GM23248 (cell line): ENCODE measurements at places on chromosomes 7 and 10.

- DNase-seq = peak; percentile 70
These were observed 594 bp downstream of the CNNM1 start for GRCh38 chr10:99329554-99330346.

DNA sequence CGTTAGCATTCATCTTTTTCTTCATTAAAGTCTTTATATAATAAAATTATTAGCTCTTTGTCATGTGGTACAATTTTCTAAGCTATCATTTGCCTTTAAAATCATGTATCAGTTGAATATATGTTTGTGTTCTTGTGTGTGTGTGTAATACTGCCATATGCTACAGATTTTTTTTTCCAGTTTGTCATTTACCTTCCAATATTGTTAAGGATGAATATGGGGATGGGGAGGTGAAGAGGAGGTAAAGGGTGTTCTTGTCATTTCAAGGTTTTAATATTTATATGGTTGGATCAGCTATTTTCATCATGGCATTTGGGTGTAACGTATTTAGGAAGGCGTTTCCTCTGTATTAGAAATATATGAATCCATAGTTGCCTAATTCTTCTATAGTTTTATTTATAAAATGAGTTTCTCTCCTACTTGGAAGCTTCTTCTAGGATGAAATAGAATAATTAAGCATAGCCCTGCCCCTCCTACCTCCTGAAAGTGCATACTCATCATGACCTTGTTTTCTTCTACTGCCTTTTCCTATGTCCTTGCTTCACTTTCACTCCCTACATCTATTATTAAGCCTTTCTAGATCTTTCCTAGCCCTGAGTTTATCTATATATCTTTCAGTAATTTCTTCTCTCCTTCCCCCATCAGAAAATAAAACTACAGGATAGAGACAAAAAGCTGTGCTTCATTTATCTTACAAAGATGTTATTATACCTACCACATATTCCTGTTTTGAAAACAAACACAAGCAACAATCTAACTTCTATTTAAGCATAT, 25.1 kb downstream of the RAB18 start:
- peak; percentile 32 for DNase-seq

DNA sequence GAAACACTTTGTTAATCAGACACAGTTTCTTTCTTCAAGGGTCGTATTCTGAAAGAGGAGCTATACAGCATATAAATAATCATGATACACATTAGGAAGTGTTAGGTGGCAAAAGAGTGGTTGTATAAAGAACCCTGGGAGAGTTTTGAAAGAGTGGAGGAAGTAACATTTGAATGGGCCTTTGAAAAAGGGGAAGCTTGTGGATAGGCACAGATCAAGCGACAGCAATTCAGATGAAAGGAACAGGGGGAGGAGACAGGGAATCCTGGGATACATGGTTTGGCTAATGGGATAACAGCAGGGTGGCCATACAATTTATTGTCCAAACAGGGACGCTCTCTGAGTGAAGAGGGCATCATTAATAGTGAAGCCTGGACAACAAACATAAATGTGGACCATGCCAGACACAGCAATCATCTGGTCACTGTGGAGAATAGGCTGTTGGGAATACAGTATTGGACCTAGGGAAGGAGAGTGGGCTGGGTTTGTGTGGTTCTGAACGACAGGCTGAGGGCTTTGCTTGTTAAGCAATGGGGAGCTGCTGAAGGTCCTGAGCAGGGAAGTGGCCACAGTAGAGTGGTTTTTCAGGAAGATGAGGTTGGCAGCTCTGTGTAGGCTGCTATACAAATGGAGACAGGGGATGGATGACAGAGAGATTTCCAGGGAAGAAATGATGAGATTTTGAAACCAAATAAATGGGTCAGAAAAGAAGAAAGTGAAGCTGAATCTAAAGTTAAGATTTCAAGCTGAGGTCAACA, 75.9 kb downstream of the ICA1 start:
- DNase-seq = no peak

- DNase-seq = no peak
These were observed 17.6 kb downstream of the ANXA11 start for GRCh38 chr10:80187465-80188409.

GRCh38 chr7:158564663-158565035, 23.0 kb downstream of the PTPRN2 start:
- no peak for DNase-seq

- DNase-seq = no peak
These were observed 247.0 kb downstream of the STK31 start for GRCh38 chr7:23956772-23957576.

DNA sequence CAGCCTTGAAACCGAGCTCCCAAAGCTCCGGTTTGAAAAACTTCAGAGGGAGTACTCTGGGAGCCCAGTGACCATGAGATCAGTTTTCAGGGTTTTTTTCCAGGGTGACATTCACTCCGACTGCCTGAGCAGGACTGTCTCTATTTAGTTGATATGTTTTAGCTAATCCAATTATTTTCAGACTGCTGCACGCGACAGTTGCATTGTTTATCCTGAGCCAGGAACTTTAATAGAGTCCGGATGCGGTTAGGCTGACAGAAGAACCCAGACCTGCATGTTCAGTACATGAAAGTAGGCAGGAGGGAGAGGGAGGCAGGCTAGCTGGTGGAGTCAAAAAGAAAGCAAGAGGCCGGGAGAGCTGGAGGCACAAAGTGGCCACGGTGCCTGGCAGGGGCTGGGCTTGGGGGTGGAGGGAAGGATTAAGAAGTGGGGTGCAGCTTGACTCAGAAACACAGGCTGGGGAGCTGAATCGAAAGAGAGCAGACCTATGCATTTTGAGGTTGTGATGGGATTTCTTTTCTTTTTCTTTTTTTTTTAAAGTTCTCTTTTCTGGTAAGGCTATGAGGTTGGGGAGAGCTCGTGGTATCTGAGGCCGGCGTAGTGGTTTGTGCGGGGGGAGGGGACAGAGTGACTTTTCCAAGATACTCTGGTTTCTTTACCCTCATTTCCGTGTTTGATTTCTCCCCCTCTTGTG, 5.7 kb downstream of the GATA3 start:
- DNase-seq = peak; percentile 27

GRCh38 chr10:1410469-1411395, 326.6 kb downstream of the ADARB2 start:
- DNase-seq = no peak

DNA sequence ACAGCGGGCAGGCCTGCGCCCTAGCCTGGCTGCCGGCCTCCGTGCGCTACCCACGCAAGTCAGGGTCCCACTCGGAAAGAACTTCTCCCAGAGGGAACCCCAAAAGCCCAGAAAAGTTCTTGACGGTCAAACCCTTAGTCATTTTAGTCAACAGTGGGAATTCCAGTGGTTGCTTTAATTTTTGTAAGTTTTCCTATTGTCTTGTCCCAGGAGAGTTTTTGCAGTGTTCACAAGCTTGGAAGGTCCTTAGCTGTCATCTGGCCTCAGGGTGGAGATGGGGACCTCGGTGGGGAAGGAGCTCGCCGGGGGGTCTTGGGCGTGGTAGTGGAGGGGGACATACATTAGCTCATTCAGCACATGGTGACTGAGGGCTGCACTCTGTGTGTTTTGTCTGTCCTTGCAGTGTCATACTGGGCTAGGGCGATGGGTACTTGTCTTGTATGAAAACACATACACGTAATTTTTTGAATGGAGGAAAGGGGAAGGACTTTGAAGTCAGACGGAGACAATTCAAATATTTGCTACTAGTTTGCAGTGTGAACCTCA, 736 bp downstream of the MINDY4 start:
- DNase-seq = peak; percentile 43

DNA sequence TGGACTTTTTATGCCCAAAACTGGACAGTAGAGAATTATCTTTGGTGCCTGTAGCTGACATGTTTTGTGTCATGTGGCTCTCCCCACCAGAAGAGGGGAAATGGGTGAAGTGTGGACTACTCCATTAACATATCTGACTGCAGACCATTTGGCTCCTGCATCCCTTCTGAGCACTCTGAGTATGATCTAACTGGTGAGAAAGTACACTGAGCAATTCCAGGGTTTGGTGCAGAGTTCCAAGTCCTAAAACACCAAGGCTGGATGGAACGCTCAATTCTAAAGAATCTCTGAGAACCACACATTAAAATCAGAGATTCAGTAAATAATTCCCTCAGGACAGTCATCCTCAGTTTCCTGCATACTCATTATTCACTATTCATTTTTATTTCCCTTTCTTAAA, 22.8 kb upstream of the OSBPL3 start:
- peak; percentile 63 for DNase-seq

DNA sequence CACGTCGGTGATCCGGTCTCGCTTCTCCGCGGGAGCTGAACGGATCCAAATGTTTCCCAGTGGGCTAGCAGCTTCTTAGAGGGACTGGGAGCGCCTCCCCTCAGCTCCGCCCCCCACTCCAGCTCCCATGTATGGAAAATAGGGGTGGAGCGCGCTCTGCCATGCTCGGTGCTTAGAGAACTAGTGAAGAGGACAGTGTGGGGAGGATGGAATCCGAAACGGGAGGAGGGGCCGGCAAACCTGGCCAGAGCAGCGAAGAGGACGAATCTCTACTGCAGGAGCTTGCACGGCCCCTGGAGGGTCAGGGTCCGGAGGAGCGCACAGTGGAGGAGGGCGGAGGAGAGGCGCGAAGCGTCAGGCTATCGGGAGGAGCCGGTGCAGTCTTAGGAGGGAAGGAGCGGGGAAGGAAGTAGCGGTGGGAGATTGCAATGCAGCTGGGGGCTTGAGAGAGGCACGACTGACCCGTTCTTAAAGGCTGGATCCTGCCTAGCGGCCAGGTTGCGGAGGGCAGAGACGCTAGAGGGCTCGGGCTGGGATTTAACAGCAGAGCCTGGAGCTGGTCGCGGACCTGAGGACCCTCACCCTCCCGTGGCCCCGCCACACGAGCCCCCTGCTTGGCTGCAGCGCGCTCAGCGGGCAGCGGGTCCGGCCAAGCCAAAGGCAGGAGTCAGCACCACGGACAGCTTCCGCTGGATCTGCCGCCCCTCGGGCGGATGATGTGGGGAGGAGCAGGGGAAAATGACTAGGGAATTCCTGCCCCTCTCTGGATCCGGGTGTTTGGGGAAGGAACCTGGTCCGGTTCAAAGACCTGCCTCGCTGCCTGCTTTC, at the start of gene PRLHR:
TSS of gene PRLHR (minus strand) at position 51 of the 828 bp plus-strand sequence. CDS start 404 bp downstream, outside the sequence.
- peak; percentile 59 for DNase-seq

DNA sequence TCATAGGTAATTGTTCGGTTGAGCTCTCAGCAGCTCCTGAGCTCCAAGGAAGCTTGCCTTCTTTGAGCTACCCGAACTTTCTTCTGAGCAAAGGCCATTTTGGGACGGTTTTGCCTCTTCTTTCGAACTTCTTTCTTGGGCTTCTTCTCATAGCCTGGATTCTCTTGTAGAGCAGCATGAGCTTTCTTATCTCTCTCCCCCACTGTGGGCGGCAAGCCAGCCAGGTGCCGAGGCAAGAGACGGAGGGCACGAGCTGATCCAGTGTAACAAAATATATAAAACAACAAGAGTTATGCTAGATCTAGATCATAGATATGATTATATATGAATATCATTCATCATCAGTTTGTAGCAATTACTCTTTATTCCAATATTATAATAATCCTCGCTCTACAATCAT, 16.5 kb upstream of the KNDC1 start:
- DNase-seq = no peak

DNA sequence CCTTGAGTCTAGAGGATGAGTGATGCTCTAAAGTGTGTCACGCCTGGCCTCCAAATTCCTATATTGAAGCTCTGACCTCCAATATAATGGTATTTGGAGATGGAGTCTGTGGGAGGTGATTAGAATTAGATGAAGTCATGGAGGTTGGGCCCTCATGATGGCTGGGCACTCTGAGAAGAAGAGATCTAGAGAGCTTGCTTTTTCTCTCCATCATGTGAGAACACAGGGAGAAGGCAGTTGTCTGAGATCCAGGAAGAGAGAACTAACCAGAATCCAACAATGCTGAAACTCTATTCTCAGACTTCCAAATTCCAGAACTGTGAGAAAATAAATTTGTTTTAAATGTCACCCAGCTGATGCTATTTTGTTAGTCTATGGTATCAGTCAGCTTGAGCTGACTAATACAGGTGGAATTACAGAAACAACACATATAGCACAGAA, 15.1 kb downstream of the RNF216 start:
- peak; percentile 88 for DNase-seq

- DNase-seq = peak; percentile 56
These were observed 43.7 kb downstream of the DNAJB9 start for GRCh38 chr7:108613147-108613948.

DNA sequence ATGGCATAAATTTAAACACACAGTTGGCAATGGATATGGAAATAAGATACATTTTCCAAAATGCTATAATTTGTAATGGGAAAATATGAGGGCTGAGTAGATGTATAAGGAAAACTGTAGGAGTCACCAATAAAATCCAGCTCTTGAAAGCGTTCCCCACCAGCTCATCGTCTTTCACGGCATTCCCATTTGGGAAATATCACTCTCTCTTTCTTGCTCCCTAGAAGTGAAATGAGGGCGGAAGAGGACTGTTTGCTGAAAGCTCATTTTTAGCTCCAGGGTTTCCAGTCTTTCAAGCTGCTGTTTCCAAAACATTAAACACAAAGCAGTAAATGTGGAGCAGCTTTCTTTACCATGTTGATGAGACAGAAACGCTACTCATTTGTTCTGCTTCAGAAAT, 104.6 kb upstream of the SFMBT2 start:
- no peak for DNase-seq

DNA sequence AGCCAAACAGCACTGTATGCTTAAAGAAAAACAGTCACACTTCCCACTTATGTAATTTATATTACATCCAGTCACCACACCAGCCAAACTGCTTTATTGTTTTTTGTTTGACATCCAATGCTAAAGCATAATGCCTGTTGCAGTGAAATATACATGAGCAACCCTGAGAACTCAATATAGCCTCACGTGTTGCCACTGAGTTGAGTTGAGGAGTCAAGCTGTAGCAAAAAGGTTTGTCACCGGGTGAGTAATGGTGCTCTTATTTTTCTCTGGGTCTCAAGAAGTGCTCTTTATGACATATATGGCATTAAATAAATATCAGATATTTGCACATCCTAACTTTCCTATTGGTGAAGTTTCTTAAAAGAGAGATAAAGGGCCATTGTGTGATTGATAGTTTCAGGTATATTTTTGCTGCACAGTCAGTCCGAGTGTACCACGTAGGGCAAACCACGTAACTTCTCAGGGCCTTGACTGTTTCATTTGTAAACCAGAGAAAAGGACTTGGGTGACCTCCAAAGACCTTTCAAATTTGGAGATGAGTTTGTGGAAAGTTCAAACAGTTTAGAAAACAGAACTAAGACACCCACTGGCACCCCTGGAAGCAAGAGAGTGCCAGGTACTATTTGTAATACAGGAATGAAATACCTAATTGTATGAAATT, 168.5 kb downstream of the CFTR start:
- no peak for DNase-seq

GRCh38 chr7:2566890-2567678, 8.3 kb downstream of the IQCE start:
- DNase-seq = peak; percentile 32
